CD8-positive, alpha-beta memory T cell (primary cell): ENCODE measurements at places on chromosomes 12 and 14. TPM values are rescaled to one million over a fixed set of nuclear protein-coding genes. Genes with fewer than 3 reads are reported as not detected.

DNA sequence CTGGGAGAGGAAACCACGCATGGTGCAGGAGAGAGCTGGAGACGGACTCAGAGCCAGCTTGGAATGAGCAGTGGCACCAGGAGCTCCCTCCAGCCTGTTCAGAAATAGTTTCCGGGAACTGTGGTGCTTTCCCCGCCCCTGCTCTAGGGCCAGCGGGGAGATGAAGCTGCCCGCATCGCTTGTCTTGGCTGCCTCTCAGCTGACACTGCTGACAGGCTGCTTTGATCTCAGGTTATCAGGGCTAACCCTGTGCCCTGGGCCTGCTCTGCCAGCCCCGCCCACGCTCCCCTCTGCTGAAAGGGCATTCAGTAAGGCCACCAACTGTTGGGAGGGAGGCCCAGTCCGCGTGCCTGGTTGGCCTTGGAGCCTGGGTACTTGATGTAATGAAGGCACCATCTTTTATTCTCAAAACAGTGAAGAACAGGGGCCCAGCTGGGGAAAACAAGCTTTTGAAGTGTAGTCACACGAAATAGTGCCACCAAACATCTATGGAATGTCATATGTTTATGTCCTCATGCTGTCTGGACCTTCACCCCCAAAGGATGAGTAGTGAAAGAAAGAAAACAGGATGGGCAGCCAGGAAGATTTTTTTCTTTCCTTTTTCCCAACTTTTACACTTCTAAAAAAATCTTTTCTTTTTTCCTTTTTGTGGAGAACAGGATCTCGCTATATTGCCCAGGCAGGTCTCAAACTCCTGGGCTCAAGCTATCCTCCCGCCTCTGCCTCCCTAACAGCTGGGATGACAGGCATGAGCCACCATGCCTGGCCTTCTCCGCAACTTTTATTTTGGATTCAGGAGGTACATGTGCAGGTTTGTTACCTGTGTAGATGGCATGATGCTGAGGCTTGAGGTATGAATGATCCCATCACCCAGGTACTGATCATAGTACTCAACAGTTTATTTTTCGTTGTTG lies 115.9 kb upstream of the TBX3 start:
- DNase-seq = no peak
- H3K36me3 ChIP-seq = no peaks in the 10 kb centered on the region
- no peaks in the 10 kb centered on the region for H3K4me1 ChIP-seq
- no peak overlapping the region for H3K4me3 ChIP-seq

DNA sequence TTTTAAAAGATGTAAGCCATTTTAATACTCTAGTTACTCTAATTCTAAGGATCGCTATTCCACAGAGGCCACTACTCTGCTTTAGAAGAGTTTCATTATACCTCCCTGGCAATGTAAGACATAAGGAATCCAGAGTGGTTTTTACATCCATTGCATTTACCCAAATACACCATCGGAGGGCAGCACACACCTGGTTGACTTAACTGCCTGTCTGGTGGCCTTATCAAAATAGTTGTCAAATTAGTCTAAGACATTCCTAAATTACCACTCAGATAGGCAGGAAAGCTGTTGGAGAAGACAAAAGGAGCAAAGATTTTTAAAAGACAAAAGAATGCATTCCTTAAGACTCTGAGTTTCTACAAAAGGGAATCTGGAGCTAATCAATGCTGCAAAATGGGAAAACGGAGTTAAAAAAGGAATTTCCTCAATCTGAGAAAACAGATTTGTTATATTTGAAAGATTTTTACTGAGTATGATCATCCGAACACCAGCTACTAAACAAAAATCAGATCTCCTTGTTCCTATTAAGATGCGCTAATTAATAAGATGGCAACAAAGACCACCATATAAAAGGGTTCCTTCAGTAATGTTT lies 33.8 kb upstream of the FGD4 start:
- H3K4me1 ChIP-seq = no peaks in the 10 kb centered on the region
- no peaks in the 10 kb centered on the region for H3K27me3 ChIP-seq
- no peak overlapping the region for H3K4me3 ChIP-seq

- H3K27me3 ChIP-seq = no peaks in the 10 kb centered on the region
- H3K36me3 ChIP-seq = no peaks in the 10 kb centered on the region
- H3K27ac ChIP-seq = no peak overlapping the region
- DNase-seq = no peak
These were observed 95.2 kb upstream of the PSMC1 start for GRCh38 chr14:90161129-90161528.

- H3K36me3 ChIP-seq = no peaks in the 10 kb centered on the region
- no peaks in the 10 kb centered on the region for H3K4me1 ChIP-seq
- DNase-seq = no peak
- no peak overlapping the region for H3K4me3 ChIP-seq
- H3K27ac ChIP-seq = no peak overlapping the region
These were observed 18.7 kb downstream of the CABP1 start for GRCh38 chr12:120659151-120659525.

Gene CLEC4A
- total RNA-seq = 0.42 TPM

Gene FZD10
- not detected for total RNA-seq

Gene SYCP3
- total RNA-seq = 0.22 TPM
